ENCODE measurements at places on chromosomes 11 and 22.

DNA sequence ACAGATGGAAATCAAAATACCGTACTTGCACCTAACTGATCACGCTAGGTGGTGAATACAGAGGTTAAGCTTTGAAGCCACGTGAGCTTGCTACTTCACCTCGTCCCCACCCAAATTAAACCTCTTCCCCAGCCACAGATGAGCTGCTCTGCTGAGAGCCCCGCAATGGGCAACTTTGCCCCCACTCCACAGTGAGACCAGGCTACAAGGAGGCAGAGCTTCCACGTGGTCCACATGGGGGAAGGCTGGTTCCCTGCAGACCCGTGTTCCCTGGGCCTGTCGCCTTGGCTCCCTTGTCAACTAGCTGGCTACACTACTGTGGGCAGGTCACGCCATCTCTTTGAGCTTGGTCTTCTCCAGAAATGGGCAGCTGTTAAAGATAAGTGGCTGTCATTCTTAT, 10.9 kb downstream of the CD5 start:
- DNase-seq: no peak

- DNase-seq: peak; percentile 87
These were observed 2.1 kb downstream of the KMT2A start for GRCh38 chr11:118438314-118438931.

GRCh38 chr22:43447380-43447779, 35.6 kb downstream of the MPPED1 start:
- peak; percentile 50 for DNase-seq

- no peak for DNase-seq
These were observed 90.0 kb downstream of the SBF2 start for GRCh38 chr11:10204021-10204420.

GRCh38 chr11:69010964-69011623, 2.0 kb downstream of the MRGPRF start:
- DNase-seq: peak; percentile 41

Measured in NCI-H526 (cell line).